Activated naive CD8-positive, alpha-beta T cell treated with anti-CD3 and anti-CD28 coated beads, Interleukin-2, amount 50 U/mL, for 24 hours (primary cell): ENCODE measurements at places on chromosomes 6 and 20.

DNA sequence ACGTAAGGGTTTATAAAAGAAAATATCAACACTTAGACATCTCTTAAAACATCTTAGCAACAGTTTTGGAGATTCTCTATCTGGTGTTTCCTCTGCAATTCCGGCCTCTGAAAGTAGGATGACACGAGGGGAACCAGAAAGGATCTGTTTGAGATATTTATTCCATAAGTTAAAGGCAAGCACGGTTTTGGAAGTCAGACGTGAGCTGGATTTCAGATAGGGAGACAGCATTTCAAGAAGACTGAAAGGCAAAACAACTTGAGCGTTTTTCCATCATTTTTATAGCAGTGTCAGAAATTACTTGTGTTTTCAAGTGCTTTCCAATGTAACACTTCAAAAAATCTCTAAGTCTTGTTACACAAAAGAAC is 52.9 kb upstream of the BTN3A2 start:
- DNase-seq = no peak

DNA sequence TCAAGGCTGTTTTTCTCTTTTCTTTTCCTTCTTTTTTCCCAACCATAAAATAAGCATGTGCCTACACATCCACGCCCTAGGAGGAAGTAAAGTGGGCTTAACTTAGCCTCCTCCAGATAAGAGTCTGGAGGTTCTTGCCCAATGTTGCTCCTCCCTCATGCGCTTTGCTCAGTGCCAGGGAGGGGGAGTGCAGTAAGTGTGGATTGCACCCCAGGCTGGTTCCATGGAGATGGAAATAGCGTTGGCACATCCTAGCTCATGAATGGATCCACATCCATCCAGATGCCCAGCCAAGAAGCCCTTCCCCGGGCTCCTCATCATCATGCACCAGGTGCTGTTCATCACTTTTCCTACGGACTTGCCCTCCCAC is 58.2 kb downstream of the NEDD9 start:
- no peak for DNase-seq

DNA sequence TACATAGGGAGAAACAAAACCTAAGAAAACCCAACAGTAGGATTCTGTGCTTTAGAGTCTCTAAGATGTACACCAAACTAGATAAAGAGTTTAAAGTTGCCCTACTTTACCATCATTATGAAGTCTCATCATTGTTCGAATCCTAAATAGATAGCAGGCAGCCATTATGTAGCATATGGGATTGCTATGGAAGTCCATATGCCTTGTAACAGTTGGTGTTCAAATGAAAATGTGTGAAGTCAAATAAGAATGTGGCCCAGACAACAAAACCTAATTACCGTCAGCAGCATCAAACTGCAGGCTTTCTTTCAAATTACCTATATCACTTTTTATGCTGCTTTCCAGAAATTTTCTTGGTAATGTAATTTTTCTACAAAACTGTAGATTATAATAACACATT is 1380.1 kb downstream of the GRIK2 start:
- no peak for DNase-seq

- no peak for DNase-seq
These were observed 96.9 kb downstream of the LY86 start for GRCh38 chr6:6685249-6686040.

DNA sequence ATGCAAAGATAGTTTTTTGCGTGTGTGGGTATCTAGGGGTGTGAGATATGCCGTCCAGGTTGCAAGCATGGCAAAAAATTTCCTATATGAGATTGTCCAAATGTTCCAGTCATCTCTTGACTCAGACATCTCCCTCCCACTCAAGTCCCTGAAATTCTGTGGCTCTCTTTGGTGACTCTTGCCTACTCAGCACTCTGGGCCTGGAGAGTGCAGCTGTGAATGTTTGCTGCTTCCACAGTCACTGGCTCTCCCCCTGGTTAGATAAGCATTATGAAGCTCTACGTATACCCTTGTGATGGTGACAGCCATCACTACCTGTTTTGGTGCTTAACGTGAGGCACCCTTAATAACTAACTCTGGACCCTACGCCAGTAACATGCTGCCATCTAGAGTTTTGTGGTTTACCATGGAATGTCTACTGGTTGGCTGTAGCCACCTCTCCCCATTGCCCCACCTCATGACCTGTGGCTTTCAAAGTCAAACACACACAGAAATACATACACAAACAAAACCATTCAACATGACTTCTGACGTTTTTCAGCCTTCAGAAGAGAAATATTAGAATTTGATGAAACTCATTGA is 621.9 kb upstream of the CITED2 start:
- DNase-seq = no peak

GRCh38 chr20:19070681-19071445 is 141.6 kb upstream of the SLC24A3 start:
- DNase-seq = no peak

GRCh38 chr6:167826896-167827582 is at the start of gene AFDN:
Gene AFDN (plus strand): TSS chr6:167826911. CDS start chr6:167827133, 222 bp downstream.
- peak; percentile 18 for DNase-seq

- DNase-seq = no peak
These were observed 110.3 kb upstream of the GGTLC1 start for GRCh38 chr20:24098886-24099285.

- no peak for DNase-seq
These were observed 4.9 kb downstream of the BTBD3 start for GRCh38 chr20:11922561-11922960.

DNA sequence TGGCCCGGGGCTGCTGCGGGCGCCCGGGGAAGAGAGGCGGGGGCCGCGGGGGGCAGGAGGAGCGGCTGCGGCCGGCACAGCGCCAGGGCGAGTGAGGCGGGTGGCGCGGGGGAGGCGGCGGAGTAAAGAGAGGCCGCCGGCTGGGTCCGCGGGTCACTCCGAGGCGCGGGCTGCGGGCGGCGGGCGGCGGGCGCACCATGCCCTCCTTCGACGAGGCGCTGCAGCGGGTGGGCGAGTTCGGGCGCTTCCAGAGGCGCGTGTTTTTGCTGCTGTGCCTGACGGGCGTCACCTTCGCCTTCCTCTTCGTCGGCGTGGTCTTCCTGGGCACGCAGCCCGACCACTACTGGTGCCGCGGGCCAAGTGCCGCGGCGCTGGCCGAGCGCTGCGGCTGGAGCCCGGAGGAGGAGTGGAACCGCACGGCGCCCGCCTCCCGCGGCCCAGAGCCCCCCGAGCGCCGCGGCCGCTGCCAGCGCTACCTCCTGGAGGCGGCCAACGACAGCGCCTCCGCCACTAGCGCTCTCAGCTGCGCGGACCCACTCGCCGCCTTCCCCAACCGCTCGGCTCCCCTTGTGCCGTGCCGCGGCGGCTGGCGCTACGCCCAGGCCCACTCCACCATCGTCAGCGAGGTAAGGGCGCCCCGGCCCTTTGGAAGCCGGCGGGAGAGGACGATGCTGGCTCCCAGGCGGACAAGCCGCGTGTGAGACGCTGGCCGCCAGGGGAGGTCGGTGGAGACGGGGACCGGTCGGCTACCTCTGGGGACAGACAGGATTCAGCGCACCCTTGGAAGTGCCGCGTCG is at the start of gene SLC22A3:
SLC22A3 (plus strand) TSS at position 156 of the 797 bp plus-strand sequence; CDS start at position 198, 42 bp downstream.
- DNase-seq = peak; percentile 6

- no peak for DNase-seq
These were observed 1.0 kb downstream of the ARMH2 start for GRCh38 chr6:24797596-24798216.

GRCh38 chr6:41098366-41098765 is 25.6 kb downstream of the NFYA start:
- DNase-seq = no peak

DNA sequence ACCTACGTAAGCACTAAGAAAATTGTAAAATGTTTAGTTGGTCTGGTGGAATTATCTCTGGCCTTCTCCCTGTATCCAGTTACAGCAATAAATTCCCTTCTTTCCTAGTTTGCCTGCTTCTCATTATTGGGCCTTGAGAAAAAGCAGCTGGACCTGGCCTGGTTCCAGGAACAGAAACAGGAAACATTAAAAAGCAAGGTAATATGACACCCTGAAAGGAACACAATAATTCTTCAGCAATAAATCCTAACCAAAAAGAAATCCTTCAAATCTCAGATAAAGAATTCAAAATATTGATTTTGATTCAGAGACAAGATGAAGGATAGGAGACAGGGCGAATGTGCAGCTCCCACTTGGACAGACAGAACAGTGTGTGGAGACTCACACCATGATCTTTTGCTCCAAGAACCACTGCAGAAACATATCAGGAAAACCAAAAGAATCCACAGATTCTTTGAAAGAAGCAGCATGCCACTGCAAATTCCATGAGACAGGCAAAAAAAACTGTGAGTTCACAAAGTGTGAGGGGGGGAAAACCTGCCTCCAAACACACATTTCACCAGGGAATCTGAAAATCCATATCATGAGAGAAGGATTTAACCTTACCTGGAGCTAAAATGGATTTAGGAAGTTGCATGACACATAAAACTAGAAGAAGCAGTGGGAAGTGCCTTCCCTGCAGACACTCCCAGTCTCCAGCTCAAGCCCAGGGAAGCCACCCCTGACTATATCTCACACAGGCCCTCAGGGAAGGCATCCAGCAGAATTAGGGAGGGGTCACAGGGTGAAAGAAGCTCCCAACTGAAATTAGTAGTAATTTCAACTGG is 28.9 kb downstream of the TREM1 start:
- no peak for DNase-seq

- DNase-seq = no peak
These were observed 11.5 kb downstream of the FGD2 start for GRCh38 chr6:37016995-37017394.

DNA sequence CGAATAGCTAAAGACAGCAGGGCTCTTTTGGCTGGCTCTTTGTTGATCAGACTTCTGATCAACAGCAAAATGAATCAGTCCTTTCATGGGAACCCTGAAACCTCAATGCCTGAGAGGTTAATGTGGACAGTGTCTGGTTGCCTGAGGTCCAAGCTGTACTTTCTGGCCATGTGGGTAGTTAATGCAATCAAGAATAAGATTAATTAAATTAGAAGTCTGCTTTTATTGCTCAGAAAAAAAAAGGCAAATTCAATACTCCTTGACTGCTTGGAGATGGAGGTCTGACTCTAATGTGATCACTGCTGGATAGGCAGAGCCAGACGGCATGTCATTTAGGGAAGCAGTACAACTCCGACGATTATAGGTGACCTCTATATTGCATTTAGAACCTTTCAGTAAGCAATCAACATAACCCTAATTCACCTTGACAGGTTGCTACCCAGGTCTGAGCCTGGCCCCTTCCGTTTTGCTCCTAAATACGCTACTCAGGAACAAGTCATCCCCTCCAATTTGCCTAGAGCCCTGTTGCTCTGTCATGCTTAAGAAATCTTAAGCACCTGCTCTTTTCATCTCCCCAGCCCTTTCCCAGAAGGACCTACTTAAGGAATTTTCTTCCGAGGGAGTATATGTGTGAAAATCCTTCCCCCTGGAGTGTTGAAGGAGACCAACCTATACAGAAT is 370.0 kb upstream of the SPTLC3 start:
- no peak for DNase-seq

DNA sequence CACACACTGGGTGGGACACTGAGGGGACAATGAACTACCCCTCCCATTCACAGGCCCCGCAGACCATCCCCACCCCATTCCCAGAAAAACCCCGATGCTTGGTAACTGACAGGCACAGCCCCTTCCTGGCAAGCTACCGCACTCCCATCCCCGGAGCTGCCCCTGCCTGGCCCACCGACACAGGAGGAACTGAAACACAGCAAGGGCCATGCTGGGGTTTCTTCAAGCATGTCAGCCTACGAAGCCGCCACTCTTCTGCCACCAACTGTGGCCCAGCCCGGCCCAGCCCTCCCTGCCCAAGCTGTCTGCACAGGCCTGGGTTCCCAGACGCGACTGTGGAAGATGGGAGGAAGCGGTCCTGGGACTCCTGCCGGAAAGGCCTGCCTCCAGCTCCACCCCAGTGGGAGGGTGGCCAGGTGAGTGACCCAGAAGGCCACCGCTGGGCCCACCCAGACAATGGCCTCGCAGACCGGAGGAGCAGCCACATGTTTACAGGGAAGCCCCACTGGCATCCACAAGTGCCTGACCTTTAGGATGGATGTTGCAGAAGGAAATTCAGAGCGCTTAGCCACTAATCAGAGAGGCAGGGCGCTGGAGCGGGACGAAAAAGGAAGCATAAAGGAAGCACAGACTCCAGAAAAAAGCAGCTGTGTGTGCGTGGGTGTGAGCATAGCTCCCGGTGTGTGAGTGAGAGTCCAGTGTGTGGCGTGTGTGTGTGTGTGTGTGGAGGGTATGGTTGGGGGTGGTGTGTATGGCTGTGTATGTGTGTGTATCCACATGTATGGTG is 91.6 kb downstream of the PRND start:
- peak; percentile 43 for DNase-seq

DNA sequence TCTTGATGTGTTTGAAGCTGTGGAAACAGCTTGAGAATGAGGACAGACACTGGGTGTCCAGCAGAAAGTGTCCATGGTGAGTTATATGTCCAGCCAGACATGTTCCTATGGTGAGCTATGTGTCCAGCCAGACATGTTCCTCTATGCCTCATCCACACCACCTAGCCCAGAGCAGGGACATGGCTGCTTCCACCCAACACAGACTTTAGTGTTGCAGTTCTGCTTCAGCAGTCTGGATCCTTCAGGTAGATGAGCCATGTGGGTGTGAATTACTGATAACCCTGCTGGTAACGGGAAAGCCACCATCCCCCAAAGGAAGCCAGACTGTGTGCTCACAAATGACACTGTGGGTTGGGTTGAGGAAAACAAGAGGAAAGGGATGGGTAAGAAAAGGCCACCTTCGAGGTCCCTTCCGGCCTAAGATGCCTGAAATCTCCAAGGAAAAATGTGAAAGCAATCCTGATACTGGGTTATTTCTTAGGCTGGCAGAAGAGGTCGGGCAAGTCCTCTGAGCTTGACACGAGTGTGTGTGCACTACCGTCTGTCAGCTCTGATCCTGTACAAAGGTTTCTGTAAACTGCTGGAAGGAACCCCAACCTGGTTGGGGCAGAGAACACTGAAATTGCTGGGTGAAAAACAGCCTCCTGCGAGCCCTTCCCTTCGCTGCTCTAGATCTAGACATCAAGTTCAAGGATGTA is 77.8 kb downstream of the NINL start:
- no peak for DNase-seq

DNA sequence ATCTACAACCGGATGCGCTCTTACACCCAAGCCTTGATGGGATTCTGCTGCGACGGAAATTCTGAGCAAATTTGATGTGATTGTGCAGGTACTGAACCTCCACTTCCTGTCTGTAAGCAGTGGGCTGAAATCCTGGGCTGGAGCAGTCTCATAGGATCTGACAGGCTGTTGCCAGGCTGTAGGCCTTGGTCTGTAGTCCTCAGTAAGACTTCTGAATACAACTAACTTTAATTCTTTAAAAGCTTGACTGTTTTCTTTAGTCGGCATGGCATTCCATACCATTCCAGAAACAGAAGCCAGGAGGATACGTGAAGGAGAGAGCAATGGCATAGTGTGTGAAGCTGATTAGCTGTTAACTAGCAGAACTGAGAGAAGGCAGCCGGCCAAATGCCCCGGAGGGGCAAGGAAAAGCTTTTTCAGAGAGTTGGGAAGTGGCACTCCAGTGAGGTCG is 68.3 kb downstream of the ADTRP start:
- DNase-seq = peak; percentile 57

DNA sequence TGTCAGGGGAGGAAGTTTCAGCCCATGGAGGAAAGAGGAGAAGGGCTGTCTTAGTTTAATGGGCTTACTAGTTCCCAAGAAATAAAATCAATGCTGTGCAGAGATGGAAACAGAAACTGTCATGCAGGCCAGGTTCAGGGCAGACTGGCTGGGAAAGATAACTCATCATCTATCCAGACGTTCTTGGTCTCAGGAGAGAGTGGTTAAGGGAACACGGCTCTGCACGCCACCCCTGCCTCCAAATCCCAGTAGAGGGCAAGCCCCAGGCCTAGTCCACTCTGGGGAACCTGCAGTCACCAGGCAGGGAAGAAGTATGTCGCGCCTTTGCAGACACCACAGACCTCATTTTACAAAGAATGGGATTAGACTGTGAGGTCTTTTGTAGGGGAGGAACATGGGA is 12.5 kb downstream of the ALDH8A1 start:
- no peak for DNase-seq

GRCh38 chr6:50816115-50816675 is 2.5 kb upstream of the TFAP2B start:
- DNase-seq = peak; percentile 69
